Activated T-cell treated with anti-CD3 and anti-CD28 coated beads, Interleukin-2, amount 50 U/mL, for 4 hours (primary cell): ENCODE measurements at places on chromosomes 3 and 15.
A peak's percentile ranks its signal among the peaks of the same experiment; 100 is the strongest.

- no peak for DNase-seq
These were observed 68.9 kb upstream of the GOLGA6B start for GRCh38 chr15:72585476-72586058.

- DNase-seq = no peak
These were observed 76.0 kb downstream of the SLCO3A1 start for GRCh38 chr15:91929509-91929908.

DNA sequence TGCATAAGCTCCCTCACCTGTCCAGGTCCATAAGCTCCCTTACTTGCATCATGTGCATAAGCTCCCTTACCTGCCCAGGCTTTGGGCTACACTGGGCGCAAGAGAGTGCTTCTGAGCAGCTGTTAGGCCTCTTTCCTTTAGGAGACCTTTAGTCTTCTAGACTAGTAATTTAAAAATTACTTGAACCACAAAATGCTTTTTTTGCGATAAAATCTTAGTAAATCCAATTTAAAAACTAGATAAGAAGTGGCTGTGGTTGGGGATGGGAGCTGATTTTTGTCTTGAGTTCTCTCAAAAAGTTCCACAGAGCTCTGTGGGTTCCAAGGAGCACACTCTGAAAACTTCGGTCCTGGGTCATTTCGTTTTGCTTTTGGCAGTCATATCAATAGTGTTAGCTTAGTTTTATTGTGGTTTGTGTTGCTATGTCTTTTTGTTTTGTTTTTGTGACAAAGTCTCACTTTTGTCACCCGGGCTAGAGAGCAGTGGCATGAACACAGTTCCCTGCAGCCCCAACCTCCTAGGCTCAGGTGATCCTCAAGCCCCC is 6.7 kb downstream of the CEMIP start:
- DNase-seq = no peak

DNA sequence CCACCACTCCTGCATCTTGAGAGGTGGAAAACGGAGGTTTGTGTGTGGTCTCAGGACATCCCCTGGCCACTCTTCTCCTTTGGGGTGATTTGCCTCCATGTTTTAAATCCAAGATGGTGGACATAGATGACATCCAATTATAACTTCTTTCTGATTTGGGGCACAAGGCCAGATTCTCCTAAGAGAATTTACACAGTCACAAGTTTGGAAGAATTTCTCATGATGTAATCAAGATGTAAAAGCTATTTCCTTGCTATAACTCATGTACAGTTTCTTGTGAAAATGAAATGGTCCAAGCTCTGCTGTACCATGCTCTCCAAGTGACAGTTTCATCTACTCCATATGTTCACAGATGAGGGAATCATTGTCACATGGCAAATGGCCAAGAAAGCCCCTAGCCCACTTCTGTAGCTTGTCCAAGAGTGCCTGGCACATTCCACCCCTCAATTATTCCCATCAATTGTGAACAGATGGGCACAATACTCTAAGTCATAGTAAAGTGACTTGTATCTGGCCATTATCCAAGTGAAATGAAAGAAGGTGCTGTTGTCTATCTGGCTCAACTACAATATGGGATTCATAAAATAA is 134.6 kb upstream of the ROPN1 start:
- no peak for DNase-seq

GRCh38 chr3:14363991-14364390 is 38.4 kb upstream of the SLC6A6 start:
- no peak for DNase-seq

DNA sequence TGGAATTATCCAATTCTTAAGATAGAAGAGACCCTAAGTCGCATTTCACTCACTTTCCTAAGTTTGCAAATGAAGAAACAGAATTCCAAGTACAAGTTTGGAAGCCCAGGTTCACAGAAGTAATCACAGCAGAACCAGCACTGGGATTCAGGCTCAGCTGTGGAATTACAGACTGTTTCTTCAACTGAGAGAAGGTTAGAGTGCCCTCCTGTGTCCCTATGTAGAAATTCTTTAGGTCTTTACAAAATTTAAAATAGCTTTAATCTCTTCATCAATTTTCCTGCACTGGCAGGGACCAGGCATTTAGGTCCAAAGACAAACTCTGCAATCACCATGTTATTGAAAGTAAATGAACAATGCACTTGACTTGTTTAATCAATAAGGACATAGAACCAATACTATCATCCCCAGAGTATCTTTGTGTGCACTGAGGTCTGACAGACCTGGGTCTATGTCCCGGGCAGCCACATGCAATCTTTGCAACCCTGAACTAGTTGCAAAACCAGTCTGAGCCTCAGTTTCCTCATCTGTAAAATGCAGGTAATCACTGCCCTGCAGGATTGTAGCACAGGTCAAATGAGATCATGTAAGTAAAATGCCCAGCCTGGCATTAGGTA is 96.3 kb upstream of the ZBED2 start:
- DNase-seq = no peak

DNA sequence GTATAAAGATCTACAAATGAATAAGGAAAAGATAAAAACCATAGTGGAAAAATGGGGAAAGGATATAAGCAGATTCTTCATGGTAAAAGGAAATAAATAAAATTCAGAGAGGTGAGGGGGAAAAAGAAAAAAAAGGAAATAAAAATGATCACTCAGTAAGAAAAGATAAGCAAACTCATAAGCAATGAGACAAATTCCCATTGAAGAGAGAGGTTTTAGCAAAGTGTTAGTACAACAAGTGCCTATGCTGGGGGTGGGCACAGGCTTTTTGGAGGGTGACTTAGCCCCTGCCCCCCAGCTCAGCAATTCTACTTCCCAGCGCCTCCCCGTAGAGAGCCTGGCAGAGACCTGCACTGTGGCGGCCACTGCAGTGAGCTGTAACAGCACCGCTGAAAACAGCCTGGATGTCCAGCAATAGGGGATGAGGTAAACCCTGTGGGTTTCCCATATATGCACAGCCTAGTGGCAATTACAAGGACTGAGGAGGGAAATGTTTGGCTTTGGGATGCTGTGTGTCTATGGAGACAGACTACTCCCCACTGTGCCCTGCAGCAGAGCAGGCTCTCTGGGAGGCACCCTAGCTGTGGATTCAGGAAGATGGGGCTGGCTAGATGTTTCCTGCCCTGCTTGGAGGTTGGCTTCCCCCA is 23.7 kb upstream of the SFMBT1 start:
- no peak for DNase-seq

- no peak for DNase-seq
These were observed 3.6 kb downstream of the SIAH2 start for GRCh38 chr3:150759319-150759718.

DNA sequence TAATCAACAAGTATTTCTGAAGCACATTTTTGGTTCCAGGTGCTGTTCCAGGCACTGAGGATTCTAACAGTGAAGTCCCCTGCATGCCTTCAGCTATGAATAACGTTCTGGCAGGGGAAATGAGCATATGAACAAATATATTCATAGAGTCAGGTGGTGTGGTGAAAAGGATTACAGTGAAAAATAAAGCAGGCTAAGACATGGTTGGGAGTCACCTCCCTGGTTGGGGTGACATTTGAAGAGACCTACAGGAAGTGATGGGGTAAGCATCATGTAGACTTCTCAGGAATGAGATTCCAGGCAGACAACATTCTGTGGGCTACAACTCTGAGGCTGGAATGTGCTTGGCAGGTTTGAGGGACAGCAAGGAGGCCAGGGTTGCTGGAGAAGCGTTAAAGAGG is 15.0 kb downstream of the FRMD4B start:
- DNase-seq = no peak

DNA sequence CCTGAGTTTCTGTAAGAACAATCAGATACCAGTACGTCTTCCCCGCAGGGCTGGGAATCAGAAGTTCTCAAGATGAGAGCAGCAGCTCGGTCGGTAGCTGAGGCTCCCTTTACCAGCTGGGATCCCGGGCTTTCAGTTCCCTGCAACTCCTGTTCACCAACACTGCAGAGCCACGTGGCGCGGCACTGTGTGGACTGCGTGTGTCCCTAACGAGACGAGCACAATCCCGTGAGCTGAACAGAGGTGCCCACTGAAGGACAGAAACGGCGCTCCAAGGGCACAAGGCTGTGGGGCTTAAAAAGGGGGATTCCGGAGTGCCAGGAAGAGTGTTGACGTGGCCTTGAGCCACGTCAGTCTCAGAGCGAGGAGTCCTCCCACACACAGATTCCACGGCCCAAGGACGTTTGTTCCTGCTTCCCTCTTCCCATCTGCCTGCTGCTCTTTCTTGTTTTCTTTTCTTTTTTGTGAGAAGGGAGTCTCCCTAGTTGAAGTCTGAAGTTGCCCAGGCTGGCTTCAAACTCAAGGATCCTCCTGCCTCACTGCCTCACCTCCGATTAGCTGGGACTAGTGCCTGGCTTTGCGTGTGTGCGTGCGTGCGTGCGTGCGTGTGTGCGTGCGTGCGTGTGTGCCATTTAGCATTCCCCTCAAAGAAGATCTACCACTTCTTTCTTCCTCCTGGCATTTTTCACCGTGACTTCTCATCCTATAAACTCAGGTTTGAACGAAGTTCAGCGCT is 37.1 kb upstream of the RPL35A start:
- no peak for DNase-seq

- no peak for DNase-seq
These were observed 701 bp downstream of the OSBPL11 start for GRCh38 chr3:125594581-125595011.

DNA sequence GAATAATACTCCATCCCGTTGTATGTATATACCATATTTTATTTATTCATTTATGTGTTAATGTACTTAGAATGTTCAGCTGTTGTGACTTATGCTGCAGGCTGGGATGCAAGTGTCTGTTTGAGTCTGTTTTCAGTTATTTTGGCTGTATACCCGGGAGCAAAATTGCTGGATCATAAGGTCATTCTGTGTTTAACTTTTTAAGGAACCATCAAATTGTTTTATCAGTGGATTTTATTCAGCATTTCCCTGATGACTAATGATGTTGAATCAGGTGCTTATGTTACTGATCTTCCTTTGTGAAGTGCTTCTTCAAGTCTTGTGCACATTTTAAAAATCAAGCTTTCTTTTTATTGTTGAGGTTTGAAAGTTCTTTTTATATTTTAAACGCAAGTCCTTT is 118.1 kb downstream of the SLC25A26 start:
- DNase-seq = no peak

- no peak for DNase-seq
These were observed 36.2 kb downstream of the FAM174B start for GRCh38 chr15:92619145-92620101.

GRCh38 chr15:83512459-83512858 is 65.3 kb downstream of the SH3GL3 start:
- no peak for DNase-seq

DNA sequence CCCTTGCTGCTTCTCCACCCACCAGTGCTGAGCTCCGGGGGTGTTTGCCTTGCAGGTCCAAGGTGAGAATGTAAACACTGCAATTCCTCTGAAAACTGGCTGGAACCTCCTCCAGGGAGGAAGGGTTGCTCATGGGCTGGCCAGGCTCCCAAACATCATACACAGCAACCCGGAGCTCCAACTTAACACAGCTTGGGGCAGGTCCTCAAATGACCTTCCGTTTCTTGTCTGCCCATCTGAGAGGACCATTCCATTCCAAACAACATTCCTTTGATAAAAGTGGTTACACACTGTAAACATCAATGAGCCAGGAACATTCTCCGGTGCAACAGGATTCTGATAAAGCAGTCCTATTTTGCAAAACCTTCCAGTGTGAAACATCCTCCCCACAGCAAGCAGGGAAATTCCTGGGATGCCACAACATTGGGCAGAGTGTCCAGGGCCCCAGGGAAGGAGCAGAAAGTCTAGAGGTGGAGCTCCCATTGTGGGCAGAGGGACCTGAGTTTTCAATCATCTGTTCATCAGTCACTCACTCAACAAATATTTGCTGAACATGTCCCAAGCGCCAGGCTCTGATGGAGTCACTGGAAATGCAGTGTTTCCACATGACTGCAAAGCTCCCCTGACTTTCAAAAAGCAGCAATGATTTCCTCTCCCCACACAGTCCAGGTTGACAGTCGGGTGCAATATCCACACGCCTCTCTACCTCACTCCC is 7.3 kb upstream of the HEG1 start:
- no peak for DNase-seq

DNA sequence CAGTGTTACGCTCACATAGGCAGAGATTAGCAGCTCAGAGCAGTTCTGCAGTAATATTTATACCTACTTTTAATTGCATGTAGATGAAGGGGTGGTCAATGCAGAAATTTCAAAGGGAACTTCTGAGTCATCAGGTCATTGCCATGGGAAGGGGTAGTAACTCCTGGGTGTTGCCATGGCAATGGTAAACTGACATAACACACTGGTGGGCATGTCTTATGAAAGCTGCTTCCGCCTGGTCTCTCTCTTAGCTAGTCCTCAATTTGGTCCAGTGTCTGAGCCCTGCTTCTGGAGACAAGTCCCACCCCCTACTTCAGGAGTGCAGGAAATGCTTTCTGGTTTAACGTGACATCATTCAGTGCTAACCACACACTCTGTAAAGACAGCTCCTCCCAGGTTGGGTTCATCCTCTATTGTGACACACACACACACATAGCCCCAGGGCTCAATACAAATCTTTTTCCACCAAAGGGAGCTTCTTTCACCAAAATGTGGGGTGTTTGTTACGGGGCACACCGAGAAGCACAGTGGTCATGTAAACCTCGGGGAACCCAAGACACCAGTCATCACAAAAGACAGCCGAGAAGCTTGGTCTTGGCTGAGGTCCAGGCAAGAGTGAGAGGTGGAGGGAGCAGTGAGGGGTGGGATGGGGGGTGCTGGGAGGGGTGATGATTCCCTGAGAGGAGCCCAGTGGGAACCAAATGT is 74.5 kb downstream of the TLE3 start:
- peak; percentile 16 for DNase-seq

DNA sequence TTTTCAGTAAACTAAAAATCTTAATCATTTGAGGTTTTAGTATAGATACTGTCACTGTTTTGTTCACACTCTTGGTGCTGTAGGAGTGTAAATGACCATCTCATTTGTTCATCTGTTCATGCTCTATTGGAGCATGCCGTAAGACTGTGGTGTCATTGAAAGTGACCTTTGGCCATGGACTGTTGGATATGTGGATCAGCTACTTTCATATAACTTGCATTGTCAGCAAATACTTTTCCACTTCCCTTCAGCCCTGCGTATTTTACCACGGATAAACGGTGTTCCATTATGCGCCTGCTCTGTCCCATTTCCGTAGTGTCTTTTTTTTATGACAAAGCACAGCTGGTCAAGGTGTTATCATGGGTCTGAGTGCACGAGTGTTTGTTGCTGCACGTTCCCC is 32.6 kb upstream of the SENP5 start:
- DNase-seq = no peak

- peak; percentile 62 for DNase-seq
These were observed 610 bp downstream of the ARID3B start for GRCh38 chr15:74541494-74542165.
